Dermis microvascular lymphatic vessel endothelial cell (primary cell): ENCODE measurements at places on chromosomes 1 and 21. TPM values are rescaled to one million over a fixed set of nuclear protein-coding genes. Genes with fewer than 3 reads are reported as not detected.

Gene SPRR3
- not detected in 2 replicates for total RNA-seq

Gene DRAM2
- 42.5 and 48.4 TPM in 2 replicates for total RNA-seq

DNA sequence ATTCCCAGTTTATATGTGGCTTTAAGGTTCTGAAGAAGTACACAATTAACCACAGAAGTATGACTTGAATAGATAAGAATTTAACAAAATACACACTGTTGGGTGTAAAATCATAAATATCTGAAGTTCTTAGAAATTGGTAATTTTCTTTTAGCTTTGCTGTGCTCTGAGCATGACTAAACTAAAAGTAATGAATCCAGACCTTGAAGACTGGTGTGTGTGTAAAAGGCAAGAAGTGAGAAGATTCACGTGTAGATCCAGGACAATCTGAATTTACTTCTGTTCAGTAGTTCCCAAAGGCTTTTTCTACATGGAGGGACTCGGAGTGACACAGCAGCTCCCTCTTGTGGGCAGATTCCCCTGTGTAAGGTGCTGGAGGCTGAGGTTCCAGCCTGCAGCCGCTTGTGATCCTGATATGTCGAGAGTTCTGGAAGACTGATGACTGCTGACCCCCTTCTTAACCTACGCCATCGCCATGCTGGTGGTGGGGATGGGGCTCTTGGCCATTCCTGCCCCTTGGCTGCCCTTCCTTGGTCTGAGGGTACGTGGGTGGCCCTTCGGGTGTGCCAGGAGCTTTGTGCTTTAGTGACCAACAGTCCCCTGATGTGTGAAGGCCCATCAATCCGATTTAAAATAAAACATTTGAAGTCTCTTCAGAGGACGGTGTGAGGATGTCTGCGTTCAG is 62.7 kb downstream of the ADARB1 start:
- peak; percentile 77 for DNase-seq

GRCh38 chr21:31418377-31419001 is 74.4 kb upstream of the TIAM1 start:
- DNase-seq = no peak

DNA sequence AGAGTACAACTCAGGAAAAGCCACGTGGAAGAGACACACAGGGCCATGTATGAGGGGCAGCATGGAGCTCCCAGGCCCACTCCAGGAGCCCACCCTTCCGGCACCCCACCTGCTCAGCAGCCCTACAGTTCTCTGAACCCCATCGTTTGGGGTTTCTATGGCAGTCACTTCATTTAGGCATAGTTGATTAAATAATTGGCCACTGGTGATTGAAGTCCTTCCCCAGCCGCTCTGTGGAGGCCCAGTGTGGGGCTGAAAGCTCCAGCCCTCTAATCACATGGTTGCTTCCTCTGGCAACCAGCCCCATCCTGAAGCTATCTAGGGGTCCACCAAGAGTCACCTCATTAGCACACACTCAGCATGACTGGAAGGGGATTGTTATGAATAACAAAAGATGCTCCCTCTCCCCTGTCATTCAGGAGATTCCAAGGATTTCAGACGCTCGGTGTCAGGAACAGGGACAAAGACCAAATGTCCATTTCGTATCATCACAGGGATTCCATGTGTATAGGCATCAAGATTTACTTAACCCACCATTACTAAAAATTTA is 12.2 kb upstream of the S100A7A start:
- DNase-seq = no peak

DNA sequence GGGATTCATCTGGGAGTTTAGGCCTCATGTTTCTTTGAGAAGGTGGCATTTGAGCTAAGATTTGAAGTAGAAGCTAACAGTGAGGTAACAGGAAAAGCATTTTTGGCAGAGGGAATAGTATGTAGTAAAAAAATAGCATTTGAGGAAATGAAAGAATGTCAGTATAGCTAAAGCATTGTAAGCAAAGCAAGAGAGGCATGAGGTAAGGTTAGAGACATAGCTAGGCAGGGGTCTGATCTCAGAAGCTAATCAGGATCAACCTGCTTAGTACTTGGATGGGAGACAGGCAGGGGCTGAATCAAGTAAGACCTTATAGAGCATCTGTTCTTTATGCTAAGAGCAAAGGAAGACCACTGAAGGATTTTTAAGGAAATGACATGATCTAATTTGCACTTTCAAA is 4.0 kb downstream of the POLR3C start:
- DNase-seq = peak; percentile 33

DNA sequence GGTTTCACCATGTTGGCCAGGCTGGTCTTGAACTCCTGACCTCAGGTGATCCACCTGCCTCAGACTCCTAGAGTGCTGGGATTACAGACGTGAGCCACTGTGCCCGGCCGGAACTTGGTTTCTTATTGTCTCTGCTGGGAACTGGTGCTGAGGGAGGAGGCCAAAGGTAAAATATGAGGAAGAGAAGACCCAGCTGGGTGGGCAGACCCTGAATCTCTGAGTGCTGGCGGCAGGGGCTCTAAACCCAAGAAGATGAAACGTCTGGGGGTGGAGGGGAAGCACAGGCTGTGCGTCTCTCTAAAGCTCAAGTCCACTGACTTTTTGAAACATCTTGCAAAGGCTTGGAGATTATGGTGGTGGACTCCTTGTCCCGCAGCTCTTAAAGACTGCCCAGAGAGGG is 82.0 kb upstream of the TLR5 start:
- no peak for DNase-seq

DNA sequence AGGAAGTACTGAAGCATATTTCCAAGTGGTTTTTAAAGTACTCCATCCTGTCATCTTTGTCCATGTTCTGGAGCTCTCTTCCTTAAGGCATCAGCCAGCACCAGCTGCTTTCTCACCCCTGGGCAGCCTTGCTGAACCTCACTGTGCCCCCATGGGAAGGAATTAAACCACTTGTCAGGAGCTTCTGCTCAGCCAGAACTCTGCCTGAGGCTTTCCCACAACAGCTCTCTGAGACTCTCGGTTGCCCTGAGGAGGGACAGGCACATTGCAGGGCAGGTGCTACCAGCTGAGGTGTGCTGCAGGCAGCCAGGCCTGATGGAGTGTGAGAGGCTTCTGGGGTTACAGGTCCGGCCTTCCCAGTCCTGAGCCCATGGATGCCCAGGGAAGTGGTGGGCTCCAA is 30.9 kb downstream of the FAM163A start:
- no peak for DNase-seq

DNA sequence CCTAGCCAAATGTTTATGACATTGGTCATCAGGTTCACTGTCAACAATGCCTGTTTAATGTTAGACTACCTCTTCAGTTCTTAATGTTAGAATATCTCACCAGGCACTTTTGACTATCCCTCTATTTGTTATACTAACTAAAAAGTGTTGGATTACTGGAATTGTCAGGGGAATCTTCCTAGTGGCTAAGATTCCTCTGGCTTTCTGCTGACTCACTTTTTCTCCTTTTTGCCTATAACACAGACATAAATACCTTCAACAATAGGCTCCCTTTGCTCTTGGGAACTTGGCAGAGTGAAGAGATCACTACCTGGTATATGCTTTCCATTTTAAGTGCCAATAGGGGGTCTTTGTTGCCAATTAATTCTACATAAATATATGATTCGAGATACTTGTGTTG is 68.5 kb downstream of the TMEM200B start:
- no peak for DNase-seq

DNA sequence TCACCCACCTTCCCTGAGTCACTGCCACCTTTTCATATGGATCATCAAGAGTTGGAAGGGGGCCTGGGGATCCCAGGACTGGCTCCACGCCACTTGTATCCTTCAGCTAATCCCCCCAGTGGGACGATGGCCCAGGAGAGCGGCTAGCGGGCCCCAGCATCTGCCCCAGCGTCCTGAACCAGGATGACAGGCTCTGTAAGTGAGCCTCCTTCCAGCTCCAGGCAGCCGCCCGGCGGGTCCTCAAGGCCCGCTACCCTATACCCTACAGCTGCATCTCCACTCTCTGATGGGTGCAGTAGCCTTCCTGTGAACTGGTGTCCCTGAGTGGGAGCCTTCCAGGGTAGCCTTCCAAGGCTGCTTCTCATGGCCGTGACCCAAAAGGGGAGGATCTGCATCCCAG is 183.1 kb downstream of the ATG4C start:
- no peak for DNase-seq

DNA sequence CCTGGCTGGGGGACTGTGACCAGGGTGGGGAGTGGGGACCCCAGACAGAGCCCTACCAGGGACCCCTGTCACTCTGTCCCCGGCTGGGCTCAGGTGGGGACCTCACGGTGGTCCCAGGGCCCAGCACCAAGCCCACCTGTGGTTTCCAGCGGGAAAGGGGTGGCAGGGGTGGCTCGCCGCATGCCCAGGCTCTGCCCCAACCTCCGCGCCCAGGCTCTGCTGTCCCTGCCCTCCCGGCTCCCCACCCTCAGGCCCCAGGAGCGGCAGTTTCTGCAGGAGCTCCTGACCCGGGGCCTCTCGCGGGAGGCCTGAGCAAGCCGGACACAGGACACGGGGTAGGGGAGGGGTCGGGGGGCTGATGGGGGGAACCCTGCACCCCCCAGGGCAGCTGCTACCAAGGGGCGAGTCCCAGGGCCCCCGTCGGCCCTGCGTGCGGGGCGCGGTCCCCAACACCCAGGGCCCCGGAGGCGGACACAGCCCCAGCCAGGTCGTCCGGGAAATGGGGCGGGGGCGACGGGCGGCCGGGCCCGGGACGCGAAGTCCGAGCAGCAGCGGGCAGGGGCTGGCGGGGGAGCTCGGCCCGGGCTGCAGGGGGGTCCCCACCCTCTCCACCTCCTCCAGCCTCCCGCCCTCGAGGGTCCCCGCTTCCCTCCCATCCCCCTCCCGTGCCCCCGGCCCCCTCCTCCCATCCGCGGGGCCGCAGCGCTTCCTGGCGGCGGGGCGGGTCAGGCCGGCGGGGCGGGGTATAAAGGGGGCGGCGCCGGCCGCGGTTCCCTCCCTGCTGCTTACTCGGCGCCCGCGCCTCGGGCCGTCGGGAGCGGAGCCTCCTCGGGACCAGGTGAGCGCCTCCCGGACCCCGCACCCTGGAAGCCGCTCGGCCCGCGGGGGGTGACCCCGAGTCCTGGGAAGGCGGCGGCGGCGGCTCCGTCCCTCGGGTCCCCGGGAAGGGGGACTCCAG is at the start of gene COL6A2:
COL6A2 (plus strand) TSS at position 777 of the 958 bp plus-strand sequence.
- peak; percentile 14 for DNase-seq
